ENCODE measurements at places on chromosomes 12 and 14.

DNA sequence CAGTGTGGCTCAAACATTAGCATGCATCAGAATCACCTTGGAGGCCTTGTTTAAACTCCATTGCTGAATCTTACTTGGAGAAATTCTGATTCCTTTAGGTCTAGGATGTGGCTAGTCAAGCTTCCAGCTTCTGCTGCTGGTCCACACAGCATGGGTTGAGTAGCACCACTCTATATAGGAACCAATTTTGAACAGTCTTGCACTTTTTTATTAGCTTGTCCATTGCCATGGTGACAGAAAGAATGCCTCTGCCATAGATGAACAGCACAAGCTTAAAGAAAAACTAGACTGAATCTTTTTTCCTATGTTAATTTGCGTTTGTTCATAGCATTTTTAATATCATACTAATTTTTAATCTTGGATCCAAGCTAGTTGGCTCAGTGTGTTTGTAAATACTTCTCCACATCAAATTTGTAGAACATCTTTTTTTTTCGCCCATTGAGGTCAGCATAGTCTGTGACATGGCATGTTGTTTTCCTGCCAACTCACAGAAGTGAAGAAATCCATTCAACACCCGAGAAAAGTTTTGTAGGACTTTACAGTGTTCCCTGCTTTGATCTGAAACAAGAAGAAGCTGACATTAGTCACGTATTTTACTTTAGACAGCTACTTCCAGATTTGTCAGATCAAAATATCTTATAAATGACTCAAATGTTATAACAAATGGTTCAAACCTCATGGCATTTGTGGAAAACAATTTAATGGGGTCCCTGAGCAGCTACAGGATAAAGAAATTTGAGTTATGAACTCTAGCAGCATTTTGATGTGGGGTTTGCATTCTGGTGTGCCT is 438.8 kb downstream of the EGLN3 start:
- DNase-seq: no peak

DNA sequence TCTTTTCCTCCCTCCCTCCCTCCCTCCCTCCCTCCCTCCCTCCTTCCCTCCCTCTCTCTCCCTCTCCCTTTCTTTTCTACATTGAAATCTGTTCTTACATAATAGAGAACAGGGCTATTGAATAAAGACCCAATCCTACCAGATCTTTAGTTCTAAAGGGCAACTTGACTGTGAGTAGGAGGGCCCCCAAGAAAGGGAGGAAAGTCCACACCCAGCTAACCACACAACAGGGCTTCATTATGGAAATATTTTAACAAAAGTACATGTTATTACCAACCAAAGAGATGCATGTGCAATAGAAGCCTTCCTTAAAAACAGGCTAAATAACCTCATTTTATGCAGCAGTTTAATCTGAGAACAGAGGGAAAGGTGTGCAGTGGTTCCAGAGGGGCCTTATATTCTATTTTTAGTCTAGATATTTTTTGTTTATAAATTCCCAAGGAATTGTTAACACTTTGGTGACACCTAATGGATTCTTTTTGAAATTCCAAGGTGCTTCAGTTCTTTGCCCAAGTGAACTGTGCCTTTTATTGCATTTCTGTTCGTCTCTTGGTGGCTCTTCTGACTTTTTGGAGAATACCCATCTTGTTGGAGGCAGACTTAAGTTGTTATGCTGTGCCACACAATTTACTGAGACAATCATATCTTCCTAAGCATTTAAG is 63.0 kb downstream of the GNS start:
- DNase-seq: no peak

- DNase-seq: no peak
Observed at GRCh38 chr14:20118795-20119194, 8.3 kb downstream of the OR4K17 start.

DNA sequence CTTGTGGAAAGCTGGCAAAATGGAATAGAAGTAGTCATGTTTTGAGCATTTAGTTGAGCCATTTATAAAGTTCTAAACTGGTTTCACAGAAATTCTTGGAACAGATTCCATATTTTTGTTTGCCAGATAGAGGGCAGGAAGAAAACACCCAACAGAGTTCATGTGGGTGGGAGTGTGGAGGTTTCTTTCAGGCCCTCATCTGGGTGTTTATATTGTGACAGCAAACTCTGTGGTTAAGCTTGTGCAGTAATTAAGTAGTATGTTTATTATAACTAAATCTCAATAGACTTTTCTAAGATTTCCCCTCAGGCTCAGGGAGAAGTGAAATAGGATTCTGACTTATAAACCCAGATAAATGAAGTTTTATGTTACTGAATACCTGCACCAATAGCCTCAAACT is 57.4 kb downstream of the SPPL3 start:
- DNase-seq: no peak

DNA sequence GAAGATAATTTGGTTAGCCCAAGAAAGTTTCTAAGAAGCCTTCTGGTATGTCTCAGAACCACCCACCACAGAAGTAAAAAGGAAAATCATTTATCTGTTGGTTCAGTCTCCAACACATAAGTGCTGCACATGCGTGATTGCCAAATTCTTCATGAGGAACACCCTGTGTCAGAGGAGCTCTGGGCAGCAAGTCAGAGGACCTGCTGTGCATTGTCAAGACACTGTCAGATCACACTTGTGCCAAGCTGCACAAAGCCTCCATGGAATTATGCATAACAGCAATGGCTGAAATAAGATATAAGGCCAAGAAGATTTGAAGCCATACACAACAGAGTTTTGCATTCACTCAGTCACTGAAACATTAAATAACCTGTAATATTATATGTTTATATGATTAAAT is 1304.7 kb upstream of the FLRT2 start:
- no peak for DNase-seq

- DNase-seq: no peak
Observed at GRCh38 chr12:25101092-25101445, 93.9 kb downstream of the DNAI7 start.

GRCh38 chr14:101601606-101602465 is 40.5 kb downstream of the DIO3 start:
- DNase-seq: no peak

DNA sequence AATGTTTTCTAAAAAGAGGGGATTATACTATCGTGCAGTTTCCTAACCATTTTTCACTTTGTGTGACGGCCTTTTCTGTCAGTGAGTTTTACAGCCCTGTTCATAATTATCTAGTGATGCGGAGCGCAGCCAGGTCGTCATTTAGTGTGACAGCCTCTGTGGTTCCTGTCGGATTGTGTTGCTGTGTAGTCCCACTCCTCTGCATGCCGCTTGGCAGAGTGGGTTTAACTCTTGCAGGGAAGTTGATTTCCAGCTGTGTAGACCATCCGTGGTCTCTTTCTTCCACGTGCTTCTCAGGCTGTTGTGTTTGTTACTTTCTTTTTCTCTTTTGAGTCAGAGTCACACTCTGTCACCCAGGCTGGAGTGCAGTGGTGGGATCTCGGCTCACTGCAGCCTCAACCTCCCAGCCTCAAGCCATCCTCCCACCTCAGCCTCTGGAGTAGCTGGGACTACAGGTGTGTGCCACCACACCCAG is 8.6 kb downstream of the RAN start:
- DNase-seq: no peak

Data from thoracic aorta (tissue), 2 donors.